ENCODE measurements at places on chromosomes 11 and 22. TPM values are rescaled to one million over a fixed set of nuclear protein-coding genes. Genes with fewer than 3 reads are reported as not detected.

FJX1 gene
- total RNA-seq: 29.5 TPM

OR8K3 gene
- total RNA-seq: not detected

IGSF22 gene
- total RNA-seq: 0.44 TPM

AGBL2 gene
- 4.2 TPM for total RNA-seq

KIF18A gene
- 8.7 TPM for total RNA-seq

ACCSL gene
- total RNA-seq: not detected

MUS81 gene
- 42.3 TPM for total RNA-seq

EIF3F gene
- total RNA-seq: 195 TPM

GUCY1A2 gene
- 55.1 TPM for total RNA-seq

TIGD3 gene
- 3.6 TPM for total RNA-seq

TRIM29 gene
- total RNA-seq: 44.5 TPM

GLYAT gene
- not detected for total RNA-seq

ST14 gene
- 3.8 TPM for total RNA-seq

OR51E2 gene
- 2.1 TPM for total RNA-seq

TRMT2A gene
- total RNA-seq: 53.2 TPM

TOB2 gene
- total RNA-seq: 53.4 TPM

APOA5 gene
- not detected for total RNA-seq

SCUBE2 gene
- 13.2 TPM for total RNA-seq

SAMM50 gene
- total RNA-seq: 47.9 TPM

TST gene
- total RNA-seq: 16.0 TPM

ARL14EP gene
- total RNA-seq: 129 TPM

OR2AG1 gene
- total RNA-seq: not detected

PANX2 gene
- 2.4 TPM for total RNA-seq

ZDHHC5 gene
- 49.8 TPM for total RNA-seq

PMM1 gene
- total RNA-seq: 18.6 TPM

HBE1 gene
- 1.5 TPM for total RNA-seq

SLC5A12 gene
- total RNA-seq: 0.55 TPM

ATP5MG gene
- 27.5 TPM for total RNA-seq

NNMT gene
- 2.1 TPM for total RNA-seq

NR1H3 gene
- 13.7 TPM for total RNA-seq

IGSF9B gene
- total RNA-seq: 86.7 TPM

CST6 gene
- total RNA-seq: not detected

ARHGAP1 gene
- total RNA-seq: 32.6 TPM
